Left ventricle myocardium inferior (tissue), 1 donor: ENCODE measurements at places on chromosomes 7 and 10. TPM values are rescaled to one million over a fixed set of nuclear protein-coding genes. Genes with fewer than 3 reads are reported as not detected.

DNA sequence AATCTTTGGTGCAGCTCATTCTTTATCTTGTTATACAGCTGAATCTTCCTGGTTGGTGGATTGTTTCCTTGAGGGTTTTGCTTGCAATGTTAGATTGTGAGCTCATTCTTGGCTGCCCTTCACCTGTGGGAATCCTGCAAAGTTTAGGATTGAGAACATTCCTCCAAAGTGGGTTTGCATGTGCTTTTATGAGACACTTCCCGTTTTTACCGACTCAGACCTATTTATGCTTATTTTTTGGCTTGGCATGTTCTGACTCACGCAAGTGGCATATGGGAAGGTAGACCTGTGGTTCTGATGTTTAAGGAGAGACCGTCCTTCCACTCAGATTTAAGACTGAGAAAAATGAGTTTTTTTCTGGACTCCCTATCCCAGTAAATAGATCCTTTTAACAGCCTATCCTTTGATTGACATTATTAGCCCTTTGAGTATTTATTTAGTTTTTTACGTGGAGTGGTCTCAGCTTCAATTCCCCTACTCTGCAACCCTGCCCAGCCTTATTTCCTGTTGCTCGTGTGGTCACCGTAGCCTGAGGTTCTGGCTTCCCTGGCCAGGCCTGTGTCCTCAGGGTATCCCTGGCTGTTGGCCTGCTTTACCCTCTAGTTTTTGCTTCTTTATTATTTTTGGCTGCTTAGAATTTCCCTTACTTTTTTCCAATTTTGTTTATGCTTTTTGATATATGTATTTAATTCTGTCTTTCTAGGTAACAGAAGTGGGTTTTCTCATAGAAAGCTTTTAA, 13.4 kb upstream of the PRF1 start:
- H3K36me3 ChIP-seq, result no peaks in the 10 kb centered on the region
- no peak overlapping the region for H3K27ac ChIP-seq
- no peak overlapping the region for H3K4me3 ChIP-seq
- no peaks in the 10 kb centered on the region for H3K27me3 ChIP-seq
- H3K4me1 ChIP-seq, result peaks cover 5% of the 10 kb centered on the region
- no peak for DNase-seq

- H3K4me3 ChIP-seq, result no peak overlapping the region
- DNase-seq, result no peak
- peaks cover 39% of the 10 kb centered on the region for H3K4me1 ChIP-seq
These were observed 13.0 kb downstream of the EN2 start for GRCh38 chr7:155470686-155471638.

GRCh38 chr7:44638611-44639557, 32.5 kb downstream of the OGDH start:
- H3K27me3 ChIP-seq, result no peaks in the 10 kb centered on the region
- DNase-seq, result peak; percentile 56
- no peak overlapping the region for H3K4me3 ChIP-seq
- H3K36me3 ChIP-seq, result no peaks in the 10 kb centered on the region
- peak overlapping the region; percentile 86 for H3K27ac ChIP-seq
- H3K4me1 ChIP-seq, result peaks cover 92% of the 10 kb centered on the region

- no peaks in the 10 kb centered on the region for H3K4me1 ChIP-seq
- H3K27ac ChIP-seq, result no peak overlapping the region
- no peak for DNase-seq
- H3K4me3 ChIP-seq, result no peak overlapping the region
- H3K36me3 ChIP-seq, result peaks cover 4% of the 10 kb centered on the region
These were observed 11.2 kb downstream of the MIOS start for GRCh38 chr7:7577888-7578287.

NOD1 gene
- total RNA-seq, result 7.0 TPM
